AG09309 (cell line): ENCODE measurements at places on chromosomes 7 and 10.

DNA sequence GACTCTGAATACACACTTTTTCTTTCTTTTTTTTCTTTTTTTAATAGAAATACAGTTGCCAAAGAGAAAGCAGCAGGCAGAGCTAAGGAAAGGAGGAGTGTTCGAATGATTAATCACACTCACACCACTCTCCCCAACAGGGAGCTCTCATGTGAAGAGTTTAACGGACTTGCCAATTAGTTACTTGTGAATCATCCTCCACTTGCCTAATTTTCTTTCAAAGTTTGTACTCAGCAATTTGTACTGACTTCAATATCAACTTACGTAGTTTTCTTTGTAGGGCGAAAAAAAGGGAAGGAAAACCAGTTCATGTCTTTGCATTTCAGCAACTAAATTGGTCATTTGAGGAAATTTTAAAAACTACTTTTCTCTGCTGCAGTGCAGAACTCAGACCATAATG is 109.2 kb downstream of the PIP4K2A start:
- peak; percentile 65 for DNase-seq

DNA sequence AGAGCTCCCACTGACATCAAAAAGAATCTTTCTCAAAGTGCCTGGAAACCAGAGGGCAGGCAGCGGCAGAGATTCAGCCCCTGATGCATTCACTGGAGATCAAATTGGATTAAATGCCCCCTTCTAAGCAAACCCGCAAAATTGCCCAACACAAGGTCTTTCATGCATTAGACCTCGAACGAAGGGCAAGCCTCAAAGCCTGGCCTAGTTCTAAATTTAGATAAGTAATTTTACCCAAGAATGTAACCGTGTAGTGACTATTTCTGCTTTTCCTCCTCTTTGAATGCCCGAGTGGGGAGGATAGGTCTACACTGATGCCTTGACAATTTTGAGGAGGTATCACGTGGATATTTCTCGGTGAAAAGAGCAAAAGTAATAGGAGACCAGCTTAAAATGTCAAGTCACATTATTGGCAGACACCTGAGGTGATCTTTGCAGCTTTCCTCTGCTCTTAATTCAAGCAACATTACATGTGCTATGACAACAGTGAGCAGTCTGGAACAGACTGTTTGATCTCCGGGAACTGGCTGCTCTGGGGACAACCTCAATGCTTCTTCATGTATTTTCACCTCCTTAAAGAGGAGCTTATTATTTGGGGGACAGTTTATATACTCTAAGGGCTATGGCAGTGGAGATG is 1263.5 kb upstream of the AUTS2 start:
- DNase-seq, result no peak

- no peak for DNase-seq
Measured at GRCh38 chr7:153072806-153073205, 313.3 kb downstream of the ACTR3B start.

DNA sequence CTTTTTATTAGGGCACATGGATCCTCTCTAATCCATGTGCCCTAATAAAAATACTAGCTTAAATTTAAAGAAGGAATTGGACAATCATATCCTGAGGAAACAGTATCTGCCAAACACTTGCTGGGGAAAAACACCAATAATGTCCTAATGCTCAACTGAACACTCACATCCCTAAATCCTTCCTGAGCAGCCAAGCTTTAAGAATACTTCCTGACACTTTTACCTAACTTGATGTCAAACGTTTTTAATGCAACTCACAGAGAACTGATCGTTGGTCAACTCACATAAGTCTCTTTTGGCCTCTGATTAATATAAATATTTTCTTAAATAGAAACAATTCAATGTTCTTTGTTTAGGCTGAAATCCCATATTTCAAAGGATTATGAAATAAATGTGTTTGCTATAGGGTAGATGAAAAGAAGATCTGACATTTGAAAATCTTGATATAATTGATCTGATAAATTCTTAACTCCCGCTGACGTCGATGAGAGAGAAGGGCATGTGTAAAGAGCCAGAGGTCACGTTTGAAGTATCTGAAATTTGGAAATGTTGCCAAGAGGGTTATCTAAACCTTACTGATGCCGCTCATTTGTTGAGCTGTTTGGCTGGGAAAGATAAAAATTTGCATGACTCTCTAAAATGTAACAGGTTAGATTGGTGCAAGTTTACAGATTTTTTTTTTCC is 122.8 kb upstream of the RHOBTB1 start:
- no peak for DNase-seq

DNA sequence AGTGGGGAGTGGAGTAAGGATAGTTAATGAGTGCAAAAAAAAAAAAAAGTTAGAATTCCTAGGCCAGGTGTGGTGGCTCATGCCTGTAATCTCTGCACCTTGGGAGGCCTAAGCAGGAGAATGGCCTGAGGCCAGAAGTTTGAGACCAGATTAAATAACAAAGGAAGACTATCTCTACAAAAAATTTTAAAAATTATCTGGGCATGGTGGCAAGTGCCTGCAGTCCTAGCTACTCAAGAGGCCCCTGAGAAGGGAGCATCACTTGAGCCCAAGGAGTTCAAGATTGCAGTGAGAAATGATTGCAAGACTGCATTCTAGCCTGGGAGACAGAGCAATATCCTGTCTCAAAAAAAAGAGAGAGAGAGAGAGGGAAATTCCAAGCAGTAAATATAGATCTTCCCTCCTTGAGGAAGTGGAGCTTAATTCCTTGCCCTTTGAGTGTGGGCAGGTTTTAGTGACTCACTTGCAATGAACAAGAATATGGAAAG is 19.5 kb upstream of the CSTF2T start:
- DNase-seq, result peak; percentile 59

GRCh38 chr10:49744924-49745605 is 17.1 kb downstream of the OGDHL start:
- no peak for DNase-seq

GRCh38 chr7:150716368-150716767 is at the start of gene GIMAP1:
Gene GIMAP1 (plus strand): TSS chr7:150716613. CDS start chr7:150719048, 2,435 bp downstream.
- DNase-seq, result no peak

GRCh38 chr7:121547544-121548092 is 151.5 kb upstream of the FAM3C start:
- DNase-seq, result peak; percentile 43
